ENCODE measurements at places on chromosomes 11 and 22. TPM values are rescaled to one million over a fixed set of nuclear protein-coding genes. Genes with fewer than 3 reads are reported as not detected.

- no peak overlapping the region for H3K27ac ChIP-seq
- H3K4me1 ChIP-seq = peaks cover 26% of the 10 kb centered on the region
- peaks cover 61% of the 10 kb centered on the region for H3K36me3 ChIP-seq
- DNase-seq = no peak
- no peaks in the 10 kb centered on the region for H3K27me3 ChIP-seq
- H3K4me3 ChIP-seq = no peak overlapping the region
Measured at GRCh38 chr11:65606876-65607613, 7.0 kb downstream of the MAP3K11 start.

- H3K27me3 ChIP-seq = no peaks in the 10 kb centered on the region
- H3K36me3 ChIP-seq = no peaks in the 10 kb centered on the region
- no peak overlapping the region for H3K27ac ChIP-seq
- no peak overlapping the region for H3K4me3 ChIP-seq
Measured at GRCh38 chr11:101848262-101848661, 66.5 kb upstream of the CEP126 start.

GRCh38 chr11:10805741-10806140 lies 3.0 kb downstream of the EIF4G2 start:
- H3K36me3 ChIP-seq = peaks cover 5% of the 10 kb centered on the region
- no peak overlapping the region for H3K27ac ChIP-seq
- H3K4me1 ChIP-seq = peaks cover 35% of the 10 kb centered on the region
- DNase-seq = no peak
- H3K4me3 ChIP-seq = no peak overlapping the region
- H3K27me3 ChIP-seq = no peaks in the 10 kb centered on the region

Gene OR51B2
- not detected for total RNA-seq

- no peaks in the 10 kb centered on the region for H3K36me3 ChIP-seq
- no peak overlapping the region for H3K4me3 ChIP-seq
- no peak overlapping the region for H3K27ac ChIP-seq
- DNase-seq = no peak
- no peaks in the 10 kb centered on the region for H3K4me1 ChIP-seq
Measured at GRCh38 chr11:109029927-109030326, 365.1 kb downstream of the DDX10 start.

Gene MMP3
- total RNA-seq = not detected

DNA sequence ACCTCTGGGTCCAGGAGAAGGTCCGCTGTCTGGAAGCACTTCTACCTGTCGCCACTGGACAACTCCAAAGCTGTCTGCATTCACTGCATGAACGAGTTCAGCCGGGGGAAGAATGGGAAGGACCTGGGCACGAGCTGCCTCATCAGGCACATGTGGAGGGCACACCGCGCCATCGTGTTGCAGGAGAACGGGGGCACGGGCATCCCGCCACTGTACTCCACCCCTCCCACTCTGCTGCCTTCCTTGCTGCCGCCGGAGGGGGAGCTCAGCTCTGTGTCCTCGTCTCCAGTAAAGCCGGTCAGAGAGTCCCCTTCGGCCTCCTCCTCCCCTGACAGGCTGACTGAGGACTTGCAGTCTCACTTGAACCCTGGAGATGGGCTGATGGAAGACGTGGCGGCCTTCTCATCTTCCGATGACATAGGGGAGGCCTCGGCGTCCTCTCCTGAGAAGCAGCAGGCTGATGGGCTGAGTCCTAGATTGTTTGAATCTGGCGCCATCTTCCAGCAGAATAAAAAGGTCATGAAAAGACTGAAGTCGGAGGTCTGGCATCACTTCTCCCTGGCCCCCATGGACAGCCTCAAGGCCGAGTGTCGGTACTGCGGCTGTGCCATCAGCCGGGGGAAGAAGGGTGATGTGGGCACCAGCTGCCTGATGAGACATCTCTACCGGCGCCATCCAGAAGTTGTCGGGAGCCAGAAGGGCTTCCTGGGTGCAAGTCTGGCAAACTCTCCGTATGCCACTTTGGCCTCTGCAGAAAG lies 31.0 kb downstream of the ZBED4 start:
- H3K4me1 ChIP-seq = peaks cover 18% of the 10 kb centered on the region
- peaks cover 12% of the 10 kb centered on the region for H3K36me3 ChIP-seq
- H3K4me3 ChIP-seq = no peak overlapping the region
- H3K27me3 ChIP-seq = no peaks in the 10 kb centered on the region
- H3K27ac ChIP-seq = no peak overlapping the region
- DNase-seq = no peak

GRCh38 chr22:35525687-35526332 lies 14.8 kb upstream of the RASD2 start:
- H3K36me3 ChIP-seq = no peaks in the 10 kb centered on the region
- no peak overlapping the region for H3K4me3 ChIP-seq
- no peak overlapping the region for H3K27ac ChIP-seq
- DNase-seq = no peak

- no peak for DNase-seq
- no peaks in the 10 kb centered on the region for H3K27me3 ChIP-seq
- H3K36me3 ChIP-seq = no peaks in the 10 kb centered on the region
- H3K4me1 ChIP-seq = peaks cover 10% of the 10 kb centered on the region
Measured at GRCh38 chr22:35917651-35918050, 111.0 kb downstream of the RBFOX2 start.

Gene RASL10A
- not detected for total RNA-seq

Gene EMID1
- total RNA-seq = 0.49 TPM

- H3K4me1 ChIP-seq = no peaks in the 10 kb centered on the region
- H3K4me3 ChIP-seq = no peak overlapping the region
- H3K36me3 ChIP-seq = no peaks in the 10 kb centered on the region
- H3K27me3 ChIP-seq = peaks cover 28% of the 10 kb centered on the region
Measured at GRCh38 chr11:116596346-116597260, 176.2 kb downstream of the BUD13 start.

Gene KRTAP5-8
- total RNA-seq = not detected

Gene LRRC4C
- not detected for total RNA-seq

Gene L3MBTL2
- 46.1 TPM for total RNA-seq

- no peak overlapping the region for H3K4me3 ChIP-seq
- peaks cover 4% of the 10 kb centered on the region for H3K4me1 ChIP-seq
- no peaks in the 10 kb centered on the region for H3K36me3 ChIP-seq
- H3K27ac ChIP-seq = no peak overlapping the region
- no peak for DNase-seq
Measured at GRCh38 chr11:122803306-122803705, 35.0 kb upstream of the CRTAM start.

- no peaks in the 10 kb centered on the region for H3K4me1 ChIP-seq
- no peak overlapping the region for H3K27ac ChIP-seq
- peaks cover 7% of the 10 kb centered on the region for H3K27me3 ChIP-seq
- H3K4me3 ChIP-seq = no peak overlapping the region
Measured at GRCh38 chr22:36865346-36865745, 4.5 kb downstream of the NCF4 start.

GRCh38 chr22:27258616-27259172 lies 542.9 kb downstream of the MN1 start:
- H3K36me3 ChIP-seq = no peaks in the 10 kb centered on the region
- no peak overlapping the region for H3K27ac ChIP-seq
- H3K4me3 ChIP-seq = no peak overlapping the region
- no peaks in the 10 kb centered on the region for H3K4me1 ChIP-seq
- no peak for DNase-seq
